Lung (tissue), 17 donors: ENCODE measurements at places on chromosomes 12 and 14. TPM values are rescaled to one million over a fixed set of nuclear protein-coding genes. Genes with fewer than 3 reads are reported as not detected.
A peak's percentile ranks its signal among the peaks of the same experiment; 100 is the strongest.

Gene LBHD2
- polyA plus RNA-seq = 0.08 TPM

Gene HOXC12
- not detected for polyA plus RNA-seq

DNA sequence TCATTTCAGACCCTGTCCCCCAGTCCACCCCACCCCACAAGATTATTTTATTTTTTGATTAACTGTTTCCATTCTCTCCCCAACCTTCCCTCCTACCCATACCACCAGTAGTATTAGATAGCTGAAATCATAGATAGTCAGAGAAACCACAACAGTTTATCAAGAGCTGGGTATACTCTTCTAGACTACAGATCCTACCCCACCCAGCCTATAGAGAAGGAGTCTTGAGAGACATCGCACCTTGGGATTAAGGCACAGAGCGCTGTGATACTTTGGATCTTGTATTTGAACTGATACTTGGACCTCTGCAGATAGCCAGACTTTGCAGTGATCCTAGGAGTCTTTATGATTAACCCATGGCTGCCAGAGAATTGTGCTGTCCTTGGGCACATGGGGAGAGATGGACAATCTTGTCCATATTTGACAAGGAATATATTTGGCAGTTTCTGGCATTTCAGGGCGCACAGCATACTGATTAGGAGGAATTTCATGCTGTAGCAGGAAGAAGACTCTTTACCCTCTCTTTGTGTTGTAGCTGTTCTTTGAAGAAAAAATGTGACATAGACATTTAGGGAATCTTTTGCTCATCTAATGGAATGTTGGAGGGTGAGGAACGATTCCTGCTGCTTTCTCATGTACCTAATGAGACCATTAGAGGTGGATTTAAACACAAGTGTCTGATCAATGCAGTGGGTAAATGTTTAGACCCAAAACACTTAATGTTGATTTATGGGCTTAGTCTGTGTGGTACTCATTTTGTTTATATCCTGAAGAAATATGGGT is 982 bp downstream of the RBMS2 start:
- DNase-seq = peak; percentile 79

- no peak for DNase-seq
Measured at GRCh38 chr14:99131632-99132271, 140.2 kb downstream of the BCL11B start.
